NCI-H1930 (cell line): ENCODE measurements at places on chromosomes 2 and 18.

- no peak for DNase-seq
These were observed 272.6 kb downstream of the NEDD4L start for GRCh38 chr18:58316396-58317342.

DNA sequence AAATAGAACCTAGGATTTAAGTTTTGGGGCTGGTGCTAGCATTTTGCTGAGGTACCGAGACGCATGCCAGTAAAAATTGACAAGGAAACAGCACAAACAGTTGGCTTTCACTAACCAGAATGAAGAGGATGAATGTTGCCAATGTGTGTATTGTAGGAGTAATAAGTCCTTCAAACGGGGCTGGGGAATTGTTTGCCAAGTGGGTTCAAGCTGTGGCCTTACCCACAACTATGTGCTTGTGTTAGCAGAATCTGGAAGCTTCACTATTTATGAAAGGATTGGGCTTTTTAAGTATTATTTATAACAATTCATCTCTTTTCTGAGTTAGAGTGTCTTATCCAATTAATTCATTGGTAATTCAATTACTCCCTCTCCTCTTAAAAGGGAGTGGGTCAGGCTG, 15.0 kb upstream of the KIF5C start:
- no peak for DNase-seq

GRCh38 chr2:158762336-158762735, 32.8 kb upstream of the DAPL1 start:
- DNase-seq: no peak

GRCh38 chr2:44954889-44955592, 13.5 kb downstream of the SIX3 start:
- DNase-seq: no peak

DNA sequence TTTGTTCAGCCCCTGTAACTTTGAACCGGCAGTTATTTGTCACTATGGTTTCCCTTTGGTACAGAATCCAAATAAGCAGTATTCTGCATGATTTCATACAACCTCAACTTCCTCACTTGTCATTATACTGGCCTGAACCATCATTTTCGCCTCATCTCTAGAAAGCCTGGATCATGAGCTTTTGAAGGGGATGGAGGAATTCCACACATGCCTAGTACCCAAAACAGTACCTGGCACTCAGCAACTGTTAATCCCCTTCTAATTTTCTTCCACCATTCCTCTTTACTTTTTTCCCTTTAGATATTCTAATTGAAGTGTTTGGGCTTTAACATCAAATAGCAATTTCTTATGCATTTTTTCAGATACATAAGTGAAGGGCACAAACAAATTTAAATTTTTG, 1574.4 kb upstream of the NXPH2 start:
- DNase-seq: no peak

GRCh38 chr18:52694804-52695203, 354.8 kb downstream of the DCC start:
- no peak for DNase-seq
